Lower leg skin (tissue), 4 donors: ENCODE measurements at places on chromosomes 5 and 9.

- no peak for DNase-seq
These were observed 14.8 kb downstream of the SAXO1 start for GRCh38 chr9:19018201-19018600.

DNA sequence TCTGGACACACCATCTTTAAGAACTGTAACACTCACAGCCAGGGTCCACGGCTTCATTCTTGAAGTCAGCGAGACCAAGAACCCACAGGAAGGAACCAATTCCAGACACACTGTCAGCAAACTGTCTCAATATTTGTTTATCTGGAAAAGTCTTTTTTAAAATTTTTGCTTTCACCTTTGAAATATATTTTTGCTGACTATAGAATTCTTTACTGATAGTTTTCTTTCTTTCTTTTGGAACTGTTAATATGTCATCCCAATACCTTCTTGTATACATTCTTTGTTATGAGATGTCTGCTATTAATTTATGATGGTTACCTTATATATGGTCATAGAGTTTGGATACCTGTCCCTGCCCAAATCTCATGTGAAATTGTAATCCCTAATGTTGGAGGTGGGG lies 145.1 kb upstream of the IRX4 start:
- DNase-seq, result no peak

GRCh38 chr5:102312586-102313370 lies 16.7 kb upstream of the SLCO4C1 start:
- no peak for DNase-seq

- DNase-seq, result no peak
These were observed 8.4 kb upstream of the PPP1R2B start for GRCh38 chr5:156841737-156842136.

DNA sequence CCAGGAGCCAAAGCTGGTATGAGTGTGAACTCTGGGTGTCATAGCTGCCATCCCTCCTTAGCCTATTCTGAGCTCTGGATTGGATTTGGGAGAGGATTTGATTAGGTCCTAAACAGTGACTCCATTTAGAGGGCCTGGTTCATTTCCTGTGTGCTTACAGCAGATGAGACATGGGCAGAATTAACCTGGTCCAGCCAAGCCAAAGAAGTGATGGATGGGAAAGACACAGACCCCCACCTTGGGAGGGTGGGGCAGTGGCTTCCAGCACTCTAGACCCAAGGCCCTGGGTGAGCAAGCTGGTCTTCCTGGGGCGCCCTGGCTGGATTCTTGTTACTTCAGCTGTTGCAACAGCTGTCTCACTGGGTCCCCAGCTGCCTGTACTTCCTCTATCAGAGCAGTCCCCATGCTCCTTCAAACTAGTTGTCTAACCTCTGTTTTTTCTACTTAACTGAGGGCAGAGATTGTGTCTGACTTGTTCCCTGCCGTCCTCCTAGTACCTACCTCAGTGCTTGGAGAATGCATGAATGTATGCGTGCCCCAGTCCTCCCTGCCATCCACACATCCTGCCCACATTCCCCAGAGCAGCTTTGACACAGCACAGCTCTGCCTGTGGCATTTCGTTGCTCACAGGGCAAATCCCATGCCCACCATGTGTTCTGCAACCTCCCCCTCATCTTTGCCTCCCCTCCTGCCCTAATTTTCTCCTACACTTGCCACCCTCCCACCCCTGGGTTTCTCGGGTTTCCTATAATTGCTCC lies 115.9 kb downstream of the RGS3 start:
- DNase-seq, result no peak

DNA sequence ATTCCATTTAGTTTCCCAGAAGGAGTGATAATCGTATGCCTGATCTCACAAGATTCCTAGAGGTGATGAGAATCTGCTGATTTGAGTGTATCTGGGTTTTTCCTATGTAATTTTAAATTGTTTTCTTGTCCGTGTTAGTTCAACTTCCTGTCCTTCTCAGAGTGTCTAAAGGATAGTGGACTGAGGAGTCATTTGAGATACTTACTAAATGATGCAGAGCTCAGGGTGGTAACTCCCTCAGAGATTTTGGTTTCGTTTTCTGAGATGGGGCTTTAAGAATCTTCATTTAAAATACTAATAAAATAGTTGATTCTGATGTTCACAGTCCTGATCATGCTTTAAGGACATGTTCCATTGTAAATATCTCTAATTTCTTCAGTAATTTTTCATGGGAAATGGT lies 30.3 kb downstream of the MELK start:
- no peak for DNase-seq

- DNase-seq, result no peak
These were observed 938 bp downstream of the LPAR1 start for GRCh38 chr9:111037356-111037707.

- DNase-seq, result no peak
These were observed 518 bp downstream of the LOX start for GRCh38 chr5:122077366-122078115.

DNA sequence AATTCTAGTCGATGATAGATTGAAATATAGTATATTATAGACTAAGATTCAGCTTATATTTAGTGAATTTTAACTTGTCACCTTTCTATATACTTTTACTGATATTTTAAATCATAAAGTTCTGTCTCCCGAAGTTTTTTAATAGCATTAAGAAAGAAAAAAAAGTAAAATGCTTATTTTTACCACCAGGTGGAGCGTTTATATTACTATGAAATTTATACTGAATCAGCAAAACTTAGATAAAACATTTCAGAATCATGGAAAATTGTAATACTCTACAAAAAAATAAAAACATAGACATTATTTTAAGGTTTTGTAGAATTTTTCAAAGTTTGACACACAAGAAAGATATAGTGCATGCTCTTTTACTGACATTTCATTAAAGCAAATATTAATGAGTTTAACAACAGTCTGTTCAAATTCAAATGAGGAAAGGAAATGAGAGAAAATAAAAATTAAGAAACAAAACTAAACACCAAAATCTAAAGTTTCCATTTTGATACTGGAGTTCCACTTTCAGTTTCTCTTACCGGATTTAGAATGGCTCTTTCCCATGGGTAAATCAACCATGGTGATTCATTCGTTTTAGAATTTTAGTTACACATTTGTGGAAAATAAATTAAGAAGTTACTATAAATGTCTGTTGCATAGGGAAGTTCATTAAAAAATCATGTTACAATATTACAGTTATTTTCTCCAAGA lies 1035.3 kb downstream of the CDH12 start:
- DNase-seq, result no peak

DNA sequence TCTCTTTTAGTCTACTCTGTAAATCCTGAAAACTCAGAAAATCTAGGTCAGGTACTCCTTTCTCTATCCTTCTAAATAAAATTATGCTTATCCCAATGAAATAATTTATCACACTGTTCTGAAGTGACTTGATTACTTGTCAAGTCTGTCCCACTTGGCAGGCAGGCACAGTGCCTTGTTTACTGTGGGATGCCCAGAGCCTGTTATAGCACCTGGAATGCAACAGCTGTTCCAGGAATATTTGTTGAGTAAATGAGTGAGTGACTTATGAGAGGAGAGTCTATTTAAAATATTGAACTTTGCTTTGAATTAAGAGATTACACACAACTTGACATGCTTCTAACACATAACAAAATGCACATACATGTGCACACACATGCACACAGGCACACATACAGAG lies 130.0 kb downstream of the MPDZ start:
- DNase-seq, result no peak

GRCh38 chr5:74581988-74582365 lies 58.6 kb downstream of the ENC1 start:
- no peak for DNase-seq

DNA sequence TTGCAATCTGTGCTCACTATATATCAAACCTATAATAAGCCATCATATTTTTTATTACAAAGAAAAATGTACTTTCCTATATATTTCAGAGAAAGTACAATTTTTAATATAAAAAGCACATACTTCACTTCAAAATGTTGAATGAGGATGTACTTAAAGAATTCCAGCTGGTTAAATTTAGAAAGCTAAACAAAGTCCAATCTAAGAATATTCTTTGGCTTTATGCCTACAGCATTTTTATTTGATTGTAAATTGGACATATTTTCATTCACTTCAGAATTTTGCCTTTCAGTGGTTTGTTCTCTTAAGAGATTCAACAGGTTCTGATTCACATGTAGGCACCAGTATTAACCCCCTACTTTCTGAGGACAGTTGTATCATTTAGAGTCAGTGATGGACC lies 533.8 kb downstream of the CAAP1 start:
- no peak for DNase-seq

DNA sequence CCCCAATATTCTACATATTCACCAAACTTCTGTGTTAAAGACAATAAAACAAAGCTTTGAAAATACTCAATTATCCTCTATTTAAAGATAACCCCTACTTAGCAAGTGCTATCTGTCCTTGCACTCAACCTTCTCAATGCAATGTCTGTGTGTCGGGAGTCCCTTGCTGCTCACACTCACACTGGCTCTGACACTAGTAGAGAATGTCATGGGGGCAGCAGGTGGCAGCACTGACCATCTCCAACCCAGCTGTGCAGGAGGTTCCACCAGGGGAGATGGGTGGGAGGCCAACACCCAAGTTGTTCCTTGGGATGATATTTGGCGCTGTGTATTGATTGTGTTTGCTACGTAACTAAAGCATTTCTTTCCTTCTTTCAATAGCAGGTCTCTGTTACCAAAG lies 59.4 kb upstream of the SIMC1 start:
- no peak for DNase-seq

DNA sequence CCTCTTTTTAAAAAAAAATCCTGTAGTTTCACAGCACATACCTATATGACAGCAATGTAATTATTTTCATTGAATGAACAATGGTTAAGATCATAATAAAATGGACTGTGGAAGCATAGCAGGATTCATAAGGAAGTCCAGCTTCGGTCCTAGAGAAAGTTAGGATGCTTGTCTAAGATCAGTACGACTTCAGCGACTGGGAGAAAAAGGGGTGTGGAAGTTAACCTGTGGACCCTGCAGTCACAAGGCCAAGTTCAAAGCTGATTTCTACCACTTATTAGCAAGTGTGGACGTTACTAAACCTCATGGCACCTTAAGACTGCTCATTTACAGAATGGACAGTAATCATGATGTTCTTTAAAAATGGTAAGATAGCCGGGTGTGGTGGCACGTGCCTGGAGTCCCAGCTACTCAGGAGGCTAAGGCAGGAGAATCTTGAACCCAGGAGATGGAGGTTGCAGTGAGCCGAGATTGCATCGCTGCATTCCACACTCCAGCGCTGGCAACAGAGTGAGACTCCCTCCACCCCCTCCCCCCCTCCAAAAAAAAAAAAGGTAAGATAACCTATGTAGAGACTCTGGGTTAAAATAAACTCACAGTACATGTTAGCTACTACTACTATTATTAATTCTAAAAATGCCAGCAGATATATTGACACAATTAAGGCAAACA lies 71.6 kb upstream of the PCA3 start:
- DNase-seq, result no peak

DNA sequence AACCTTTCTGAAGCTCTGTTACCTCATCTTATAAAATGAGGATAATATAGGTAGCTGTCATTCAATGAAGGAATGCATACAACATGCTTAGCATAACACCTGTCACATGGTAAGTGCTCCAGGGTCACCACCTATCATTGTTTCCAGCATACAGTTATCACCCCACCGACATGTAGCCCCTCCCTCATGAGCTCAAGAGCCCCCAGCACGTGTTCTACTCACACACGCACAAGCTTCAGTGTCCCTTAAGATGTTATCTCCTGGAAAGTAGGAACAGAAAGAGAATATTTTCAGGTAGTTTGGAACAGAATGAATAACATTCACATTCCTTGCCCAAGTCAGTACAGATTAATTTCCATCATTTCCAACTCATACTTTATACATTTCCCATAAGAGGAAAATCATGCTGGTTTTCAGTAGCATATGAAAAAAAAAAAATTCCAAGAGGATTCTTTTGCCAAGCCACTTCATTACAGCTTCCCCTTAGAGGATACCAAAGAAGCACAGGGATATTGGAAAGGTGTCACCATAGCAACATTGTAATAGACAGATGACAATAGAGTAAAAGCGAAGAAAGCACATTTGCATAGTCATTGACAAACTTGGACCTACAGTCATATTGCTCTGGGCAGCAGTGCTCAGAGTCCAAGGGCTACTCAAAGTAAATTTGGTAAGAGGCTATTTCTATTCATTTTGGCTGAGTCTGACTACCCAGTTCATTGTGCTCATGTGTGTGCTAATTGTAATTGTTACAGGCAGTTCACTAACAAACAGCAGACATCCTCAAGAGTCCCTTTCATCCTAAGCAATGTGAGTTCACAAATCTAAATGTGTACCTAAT lies 1.5 kb upstream of the MOB3B start:
- DNase-seq, result no peak

DNA sequence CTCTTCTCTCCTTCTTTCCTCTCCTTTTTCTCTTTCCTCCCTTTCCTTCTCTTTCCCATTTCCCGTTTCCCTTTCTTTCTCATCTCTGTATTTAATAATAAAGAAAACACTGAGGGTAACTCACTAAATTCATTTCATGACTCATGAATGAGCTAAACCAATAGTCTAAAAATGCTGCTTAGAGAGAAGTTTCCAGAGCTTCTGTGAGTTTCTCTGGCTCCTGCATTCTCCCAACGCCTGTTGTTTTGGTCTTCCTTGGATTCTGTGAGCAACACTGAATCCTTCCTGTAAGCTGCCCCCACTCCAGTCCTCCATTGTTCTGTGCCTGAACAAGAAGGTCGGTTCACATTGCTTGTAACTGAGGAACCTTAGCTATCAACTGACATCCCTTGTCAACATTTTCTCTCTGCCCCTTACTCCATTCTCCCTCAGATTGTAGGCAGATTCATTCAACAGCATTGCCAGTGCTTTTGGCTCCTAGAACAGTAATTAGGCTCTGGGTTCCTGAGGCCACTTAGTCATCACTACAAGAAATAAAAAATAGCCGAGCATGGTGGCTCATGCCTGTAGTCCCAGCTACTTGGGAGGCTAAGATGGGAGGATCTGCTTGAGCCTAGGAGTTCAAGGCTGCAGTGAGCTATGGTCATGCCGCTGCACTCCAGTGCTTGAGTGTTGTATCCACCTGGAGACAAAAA lies 237.7 kb upstream of the KLF4 start:
- DNase-seq, result no peak

DNA sequence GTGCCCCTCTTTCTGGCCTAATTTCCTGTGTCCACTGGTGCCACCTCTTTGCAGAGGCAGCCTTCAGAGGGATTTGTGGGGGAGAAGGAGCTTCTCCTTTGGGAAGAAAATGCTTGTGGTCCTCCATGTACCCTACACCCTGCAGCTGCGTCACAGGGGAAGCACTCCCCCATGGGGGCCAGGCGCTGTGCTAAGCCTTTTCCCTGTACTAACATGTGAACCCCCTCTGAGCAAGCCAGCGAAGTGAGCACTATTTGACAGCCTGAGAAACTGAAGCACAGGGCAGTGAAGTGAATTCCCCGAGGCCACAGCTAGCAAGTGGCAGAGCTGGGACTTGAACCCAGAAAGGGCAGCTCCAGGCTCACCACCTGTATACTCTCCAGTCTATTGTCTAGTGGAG lies 32.3 kb downstream of the ERGIC1 start:
- DNase-seq, result no peak

- no peak for DNase-seq
These were observed 50.5 kb downstream of the RALGPS1 start for GRCh38 chr9:126965077-126965476.

- no peak for DNase-seq
These were observed 8.8 kb downstream of the NEUROG1 start for GRCh38 chr5:135526924-135527323.

GRCh38 chr5:106171708-106172107 lies 1499.0 kb downstream of the EFNA5 start:
- no peak for DNase-seq
